Activated T-helper 1 cell treated with Interleukin-2 at 50 U/mL for 16 hours (primary cell): ENCODE measurements at places on chromosomes 1 and 21.

GRCh38 chr1:2204415-2205190 is 10.0 kb upstream of the FAAP20 start:
- DNase-seq, result no peak

- DNase-seq, result no peak
Measured at GRCh38 chr1:160625725-160626498, 20.9 kb downstream of the SLAMF1 start.

DNA sequence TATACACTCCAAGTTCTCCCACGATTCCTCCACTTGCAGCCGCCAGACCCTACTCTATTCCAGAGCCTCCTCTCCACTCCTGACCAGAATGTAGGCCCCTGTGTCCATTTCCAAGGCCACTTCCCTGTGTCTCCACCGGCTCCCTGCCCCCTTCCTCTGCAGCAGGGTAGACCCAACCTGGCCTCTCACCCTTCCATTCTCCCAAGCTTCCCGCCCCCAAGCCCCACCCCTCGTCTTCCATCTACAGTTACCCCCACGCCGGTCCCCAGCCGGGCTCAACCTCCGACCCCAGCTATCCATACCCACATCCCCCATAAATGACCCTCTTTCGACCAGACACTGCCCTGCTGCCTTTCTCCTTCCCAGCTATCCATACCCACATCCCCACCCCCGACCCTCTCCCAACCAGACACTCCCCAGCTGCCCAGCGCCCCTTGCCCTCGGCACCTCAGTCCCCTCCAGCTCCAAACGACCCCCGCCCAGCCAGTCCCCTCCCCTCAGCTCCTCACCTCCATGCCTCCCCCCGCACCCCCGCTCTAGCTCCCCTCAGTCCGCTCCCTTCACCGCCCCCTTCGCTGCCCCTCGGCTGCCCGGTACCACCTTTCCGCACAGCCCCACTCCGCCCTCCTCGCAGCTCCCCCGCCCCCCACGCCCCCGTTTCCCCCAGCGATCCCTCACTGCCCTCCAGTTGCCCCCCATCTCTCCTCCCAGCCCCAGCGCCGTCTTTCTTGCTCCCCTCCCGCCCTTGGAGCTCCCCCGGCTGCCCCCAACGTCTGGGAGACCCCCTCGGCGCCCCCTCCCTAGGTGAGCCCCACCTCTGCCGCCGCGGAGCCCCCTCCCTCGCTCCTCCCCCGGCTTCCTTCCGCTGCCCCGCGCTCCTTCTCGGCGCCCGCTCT is 670 bp downstream of the RAB3B start:
- DNase-seq, result no peak

DNA sequence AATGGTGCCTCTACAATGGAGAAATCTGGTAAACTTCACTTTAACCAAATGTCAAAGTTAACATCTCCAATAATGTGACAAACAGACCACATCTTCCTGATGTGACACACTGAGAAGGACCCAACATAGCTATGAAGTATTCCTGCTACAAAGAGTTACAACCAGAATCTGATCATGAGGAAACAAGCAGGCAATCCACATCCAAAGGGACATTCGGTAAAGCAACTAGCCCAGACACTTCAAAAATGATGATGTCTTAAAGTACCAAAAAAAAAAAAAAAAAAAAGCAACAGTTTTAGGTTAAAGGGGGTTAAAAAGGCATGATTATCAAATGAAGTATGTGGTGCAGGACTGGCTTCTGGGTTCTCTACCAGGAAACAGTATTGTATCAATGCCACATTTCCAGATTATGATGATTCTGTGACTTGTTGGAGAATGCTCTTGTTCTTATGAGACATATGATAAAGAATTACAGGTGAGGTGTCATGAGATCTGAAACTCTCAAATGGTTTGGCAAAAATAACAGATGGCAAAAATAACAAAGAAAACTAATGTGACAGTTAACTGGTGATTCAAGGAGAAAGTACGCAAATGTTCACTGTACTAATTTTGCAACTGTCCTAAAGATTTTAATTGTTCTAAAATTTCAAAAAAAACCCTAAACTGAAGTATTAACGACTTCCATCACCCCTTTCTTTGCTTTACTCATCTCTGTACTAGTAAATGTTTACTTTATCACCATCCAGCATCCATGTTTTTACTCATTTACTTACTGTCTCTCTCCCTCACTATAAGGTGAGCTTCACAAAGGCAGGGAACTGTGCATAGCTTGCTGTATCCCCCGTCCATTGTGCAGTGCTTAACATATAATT is 2.8 kb downstream of the CD58 start:
- DNase-seq, result no peak

DNA sequence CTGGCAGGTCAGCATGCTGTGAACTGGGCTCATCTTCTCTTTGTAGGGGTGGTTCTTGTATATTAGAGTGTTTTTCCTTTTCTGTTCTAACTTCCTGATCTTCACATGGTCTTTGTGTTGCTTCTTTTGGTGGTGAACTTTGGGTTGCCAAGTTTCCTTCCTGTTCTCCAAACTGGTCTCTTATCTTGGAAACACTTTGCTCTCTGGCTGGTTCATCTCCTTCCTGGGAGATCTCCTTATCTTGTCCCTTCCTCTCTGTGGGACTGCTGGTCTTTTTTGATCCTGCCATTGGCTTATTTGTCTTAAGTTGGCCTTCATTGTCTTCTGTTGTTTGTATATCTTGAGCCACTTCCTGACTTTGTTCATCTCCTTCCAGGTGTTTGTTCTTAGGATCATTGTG is 2.1 kb downstream of the TCHHL1 start:
- no peak for DNase-seq

DNA sequence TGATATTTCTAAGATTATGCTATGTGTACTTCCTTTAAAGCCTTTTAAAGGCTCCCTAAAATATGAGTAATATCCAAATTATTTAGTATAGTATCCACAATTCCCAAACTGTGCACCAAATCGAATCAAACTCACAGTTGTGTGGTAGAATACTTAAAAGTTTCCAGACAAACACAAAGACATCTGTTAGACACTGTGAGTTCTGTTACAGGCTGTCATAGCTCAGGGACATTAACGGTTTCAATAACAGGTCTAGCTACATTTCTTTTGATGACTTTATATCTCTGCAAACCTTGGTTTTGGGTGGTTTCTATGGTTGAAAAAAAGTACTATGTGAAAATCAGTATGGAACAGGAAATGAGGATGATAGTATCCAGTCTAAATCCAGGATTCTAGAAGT is 36.9 kb upstream of the NEK7 start:
- DNase-seq, result no peak

GRCh38 chr1:30782361-30783255 is 25.0 kb upstream of the LAPTM5 start:
- peak; percentile 57 for DNase-seq

GRCh38 chr1:185969524-185969991 is 235.4 kb downstream of the HMCN1 start:
- DNase-seq, result no peak

GRCh38 chr1:8878448-8878697 is at the start of gene ENO1:
Gene ENO1 (minus strand): TSS chr1:8878686. CDS start chr1:8874908, 3,778 bp downstream.
- DNase-seq, result no peak

GRCh38 chr1:20212685-20213331 is 26.5 kb upstream of the PLA2G2C start:
- DNase-seq, result peak; percentile 15

GRCh38 chr1:175338387-175339135 is 146.0 kb upstream of the KIAA0040 start:
- DNase-seq, result peak; percentile 28

DNA sequence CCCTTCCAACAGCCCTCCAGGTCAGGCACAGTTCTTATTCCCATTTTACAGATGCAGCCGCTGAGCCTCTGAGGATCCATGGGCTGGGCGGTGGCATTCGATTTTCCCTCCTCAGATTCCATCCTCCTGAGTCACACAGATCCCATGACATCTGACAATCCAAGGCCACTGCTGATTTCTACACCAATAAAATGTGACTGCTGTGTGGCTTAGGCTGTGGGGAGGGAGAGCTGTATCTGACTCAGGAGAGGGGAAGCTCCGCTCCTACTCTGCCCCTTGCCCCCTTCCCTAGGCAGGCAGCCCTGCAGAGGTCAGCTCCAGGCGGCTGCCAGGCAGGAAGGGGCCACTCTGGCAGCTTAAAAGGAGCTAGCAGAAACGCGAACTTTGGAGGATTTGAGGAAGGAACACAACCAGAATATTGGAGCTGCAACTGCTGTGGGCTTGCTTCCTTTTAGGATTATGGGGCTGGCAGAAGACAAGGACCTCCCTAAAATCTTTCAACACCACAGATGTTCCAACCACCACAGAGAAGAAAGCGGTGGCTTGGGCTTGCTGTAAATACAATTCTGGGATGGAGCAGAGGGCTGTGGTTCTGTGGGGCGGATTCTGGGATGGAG is 50.0 kb downstream of the MRPL37 start:
- DNase-seq, result no peak

DNA sequence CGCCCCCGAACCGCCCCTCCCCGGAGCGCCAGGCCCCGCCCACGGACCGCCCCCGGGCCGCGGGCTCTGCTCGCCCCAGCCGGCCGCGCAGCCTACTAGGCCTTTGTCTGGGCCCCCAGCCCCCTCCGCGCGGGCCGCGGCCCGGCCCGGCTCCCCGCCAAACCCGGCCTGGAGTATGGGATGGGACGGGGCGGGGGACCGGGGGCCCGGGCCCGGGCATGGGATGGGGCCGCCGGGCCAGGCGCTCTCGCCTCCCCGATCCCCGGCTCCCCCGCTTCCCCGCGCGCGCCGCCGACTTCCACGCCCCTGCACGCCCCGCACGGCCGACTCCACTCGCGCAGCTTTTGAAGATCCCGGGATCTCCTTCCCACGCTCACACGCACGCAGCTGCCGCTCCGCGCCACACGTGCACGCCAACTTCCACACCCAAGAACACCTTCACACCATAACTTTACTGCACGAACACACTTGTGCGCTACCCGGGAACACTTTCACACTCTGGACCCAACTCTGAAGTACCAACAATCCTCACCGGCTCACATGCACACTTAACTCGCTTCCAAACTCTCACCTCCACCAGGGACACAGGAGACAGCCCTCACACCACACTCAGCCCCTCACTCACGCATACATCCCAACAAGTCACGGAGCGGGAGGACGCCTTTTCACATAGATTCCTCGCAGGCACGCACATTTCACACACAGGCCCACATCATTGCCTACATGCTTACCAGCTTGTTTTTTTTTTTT is 437 bp upstream of the HSPG2 start:
- peak; percentile 56 for DNase-seq

- no peak for DNase-seq
Measured at GRCh38 chr1:78093560-78093959, 47.8 kb downstream of the GIPC2 start.

DNA sequence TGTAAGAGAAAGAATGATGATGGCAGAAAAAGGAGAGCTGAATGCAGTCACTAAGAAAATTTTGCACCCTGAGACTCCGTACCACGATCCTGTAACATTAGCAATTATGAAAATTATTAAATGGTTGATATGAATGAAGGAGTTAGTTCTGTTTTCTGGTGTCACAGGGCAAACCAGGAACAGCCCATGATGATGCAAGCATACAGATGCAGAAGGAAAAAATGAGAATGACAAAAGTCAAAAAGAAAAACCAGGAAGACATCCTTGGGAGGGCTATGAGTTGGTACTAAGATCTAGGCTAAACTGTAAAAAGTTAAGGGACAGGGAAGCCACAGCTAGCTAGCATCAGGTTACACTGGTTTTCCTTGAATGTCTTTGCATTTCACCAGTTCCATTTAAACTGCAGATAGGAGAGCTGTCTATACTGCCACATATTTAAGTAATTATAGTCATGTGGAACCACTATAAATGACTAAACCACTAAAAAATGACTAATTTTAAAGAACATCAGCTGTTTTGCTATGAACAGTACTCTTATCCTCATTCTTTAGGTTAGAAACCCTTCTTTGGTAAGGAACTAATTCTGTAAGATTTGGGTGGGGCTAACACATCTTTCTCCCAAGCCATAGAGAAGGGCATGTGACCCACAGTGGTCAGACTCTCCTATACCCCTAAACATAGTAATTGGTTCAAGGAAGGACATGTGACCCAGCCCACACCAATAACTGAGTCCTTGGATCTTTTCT is 11.4 kb downstream of the DOCK7 start:
- no peak for DNase-seq

- DNase-seq, result no peak
Measured at GRCh38 chr1:211736351-211736915, 61.0 kb upstream of the NEK2 start.

GRCh38 chr1:181324797-181325616 is 158.3 kb upstream of the CACNA1E start:
- DNase-seq, result peak; percentile 4

- DNase-seq, result no peak
Measured at GRCh38 chr1:221246628-221247415, 367.6 kb downstream of the HLX start.

DNA sequence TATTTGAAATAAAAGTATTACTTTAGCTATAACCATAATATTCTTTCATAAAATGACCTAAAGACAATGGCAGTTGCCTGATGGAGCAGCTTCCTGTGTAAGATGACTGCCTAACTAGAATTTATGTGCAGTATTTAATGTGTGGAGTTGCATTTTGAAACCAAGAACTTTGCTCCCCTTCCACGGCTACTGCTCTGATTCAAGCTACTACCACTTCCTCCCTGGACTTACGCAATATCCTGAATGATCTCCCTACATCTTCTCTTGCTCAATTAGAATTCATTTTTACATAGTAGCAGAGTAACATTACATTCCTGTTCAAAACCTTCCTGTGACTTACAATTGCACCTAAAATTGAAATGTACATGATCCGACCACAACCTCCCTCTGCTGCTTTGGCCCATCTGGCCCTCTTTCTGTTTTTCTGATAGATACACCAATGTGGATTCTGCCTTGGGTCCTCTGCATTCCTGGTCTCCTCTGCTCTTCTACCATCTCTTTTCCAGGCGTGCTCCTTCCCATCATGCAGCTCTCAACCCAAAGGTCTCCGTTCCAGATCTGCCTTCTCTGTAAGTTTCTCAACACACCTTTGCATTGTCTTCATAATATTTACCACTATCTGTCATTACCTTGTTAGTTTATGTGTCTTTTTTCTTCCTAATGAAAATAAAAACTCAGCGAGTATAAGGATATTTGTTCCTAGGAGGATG is 47.4 kb upstream of the USP25 start:
- DNase-seq, result no peak

DNA sequence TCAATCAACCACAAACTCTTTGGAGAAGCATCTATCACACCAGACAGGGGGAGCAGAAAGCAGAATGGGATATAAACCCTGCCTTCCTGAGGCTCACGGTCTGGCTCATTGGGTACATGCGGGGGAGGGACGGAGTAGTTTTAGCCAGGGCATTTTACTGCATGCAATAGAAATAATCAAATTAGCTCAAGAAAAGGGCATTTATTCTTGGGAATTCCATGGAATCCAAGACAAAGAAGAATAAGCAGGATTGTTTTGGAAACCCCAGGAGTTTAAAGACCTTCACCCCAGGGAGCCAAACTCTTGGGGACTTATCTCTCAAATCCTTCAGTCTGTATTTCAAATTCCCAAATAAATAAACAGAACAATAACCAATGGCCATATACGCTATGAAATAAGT is 5.2 kb upstream of the KAZN start:
- no peak for DNase-seq

GRCh38 chr21:18960306-18960705 is 556.7 kb upstream of the TMPRSS15 start:
- DNase-seq, result no peak
